ENCODE measurements at places on chromosomes 5 and 9.

DNA sequence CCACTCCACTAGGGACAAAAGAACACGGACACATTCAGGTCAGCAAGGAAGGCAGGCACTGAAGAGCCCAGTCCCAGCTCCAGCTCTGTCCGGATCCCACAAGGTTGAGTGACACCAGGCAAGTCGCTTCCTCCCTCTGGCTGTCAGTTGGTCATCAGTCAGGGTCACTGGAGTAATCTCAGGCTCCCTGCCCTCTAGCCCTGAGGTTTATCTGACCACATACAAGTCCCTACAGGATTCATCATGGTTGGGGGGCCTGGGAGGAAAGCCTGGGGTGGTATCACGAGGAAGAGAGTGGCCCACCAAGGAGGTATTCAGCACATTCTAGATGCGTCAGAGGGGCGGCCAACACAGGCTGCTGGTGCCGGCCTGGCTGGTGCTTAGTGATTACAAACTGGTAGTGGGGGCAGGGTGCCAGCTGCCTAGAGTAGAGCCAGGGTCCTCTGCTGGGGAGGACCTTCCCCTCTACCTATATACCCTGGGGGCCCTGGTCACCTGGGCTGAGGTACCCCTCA lies 81.5 kb downstream of the SHB start:
- no peak for DNase-seq

- DNase-seq: no peak
Measured at GRCh38 chr5:59798862-59799667, 94.5 kb downstream of the PDE4D start.

DNA sequence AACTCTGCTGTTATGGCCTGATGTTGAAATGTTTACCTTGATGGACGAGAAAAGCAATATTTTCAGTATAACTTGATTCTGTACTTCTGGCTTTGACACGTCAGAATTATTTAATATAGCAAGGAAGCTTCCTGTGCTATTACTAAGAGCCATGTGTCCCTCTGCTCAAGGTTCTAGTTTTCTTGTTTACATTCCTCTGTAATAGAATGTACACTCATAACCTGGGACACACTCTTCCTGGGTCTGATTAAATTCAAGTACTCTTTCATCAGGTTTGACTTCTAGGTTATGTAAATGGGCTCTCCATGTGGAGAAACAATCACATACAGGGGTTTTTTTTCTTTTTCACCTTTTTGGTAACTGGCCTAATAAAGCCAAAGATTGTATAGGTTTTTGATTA lies 33.1 kb downstream of the GTF3C4 start:
- no peak for DNase-seq

DNA sequence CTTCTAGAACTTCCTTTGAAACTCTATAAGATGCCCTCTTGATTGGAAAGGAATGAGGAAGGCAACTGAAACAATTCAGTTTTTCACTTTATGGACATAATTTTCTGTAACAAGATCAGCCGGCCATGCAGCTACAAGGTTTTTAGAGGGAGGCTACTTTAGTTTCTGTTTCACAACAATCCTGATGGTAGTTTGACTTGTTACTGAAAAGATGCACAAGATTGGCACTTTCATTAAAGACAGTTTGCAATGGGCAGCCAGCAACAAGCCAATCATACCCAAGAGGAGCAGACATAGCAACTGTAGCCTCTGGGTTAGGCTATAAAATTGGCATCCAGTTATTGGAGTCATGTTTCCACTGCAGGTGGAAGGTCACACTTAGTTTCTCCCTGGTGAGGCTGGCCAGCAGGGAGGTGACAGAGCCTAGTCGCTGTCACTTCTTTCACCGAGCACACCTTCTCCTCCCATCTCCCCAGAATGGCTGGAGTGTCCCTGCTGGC lies 74.3 kb upstream of the TGFBR1 start:
- no peak for DNase-seq

- no peak for DNase-seq
Measured at GRCh38 chr9:78666818-78667414, 370.0 kb downstream of the PSAT1 start.

- DNase-seq: no peak
Measured at GRCh38 chr9:7930613-7931012, 131.0 kb upstream of the DMAC1 start.

DNA sequence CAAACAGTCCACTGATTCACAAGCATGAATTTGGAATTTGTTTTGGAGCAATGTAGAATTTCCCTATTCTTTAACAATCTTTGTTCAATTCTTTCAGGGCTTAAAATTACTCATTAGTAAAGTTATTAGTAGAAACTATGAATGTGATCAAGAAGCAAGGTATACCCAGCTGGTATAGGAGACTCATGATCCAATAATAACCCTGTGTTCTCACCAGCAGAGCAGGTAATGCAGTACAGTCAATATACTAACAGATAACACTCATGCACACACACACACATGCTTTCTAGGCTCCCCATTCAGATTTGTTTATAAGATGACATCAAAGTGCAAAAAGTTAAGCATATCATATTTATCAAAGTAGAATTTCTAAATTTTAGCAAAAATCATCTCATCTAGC lies 445.2 kb downstream of the ELAVL2 start:
- no peak for DNase-seq

DNA sequence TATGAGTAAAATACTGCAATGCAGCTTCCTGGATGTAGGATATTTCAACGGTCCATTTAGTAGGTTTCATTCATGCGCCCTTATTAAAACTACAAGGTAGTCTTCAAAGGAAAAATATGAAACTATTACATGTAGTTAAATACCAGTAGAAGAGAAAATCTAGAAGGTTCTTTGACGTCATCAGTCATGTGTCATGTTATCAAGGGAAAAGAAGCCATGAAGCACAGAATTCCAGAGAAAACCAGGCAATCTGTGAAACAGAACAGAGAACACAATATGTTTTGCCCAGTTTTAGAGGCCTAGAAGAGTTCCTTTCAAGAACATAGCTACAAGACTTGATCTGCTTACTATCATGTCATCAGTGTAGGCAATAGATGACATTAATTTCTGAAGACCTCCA lies 38.4 kb downstream of the BNC2 start:
- DNase-seq: no peak

GRCh38 chr5:67620424-67621397 lies 424.1 kb upstream of the CD180 start:
- DNase-seq: no peak

- DNase-seq: no peak
Measured at GRCh38 chr5:41960481-41960880, 35.4 kb downstream of the FBXO4 start.

GRCh38 chr5:172544371-172545095 lies 90.2 kb upstream of the SH3PXD2B start:
- no peak for DNase-seq

DNA sequence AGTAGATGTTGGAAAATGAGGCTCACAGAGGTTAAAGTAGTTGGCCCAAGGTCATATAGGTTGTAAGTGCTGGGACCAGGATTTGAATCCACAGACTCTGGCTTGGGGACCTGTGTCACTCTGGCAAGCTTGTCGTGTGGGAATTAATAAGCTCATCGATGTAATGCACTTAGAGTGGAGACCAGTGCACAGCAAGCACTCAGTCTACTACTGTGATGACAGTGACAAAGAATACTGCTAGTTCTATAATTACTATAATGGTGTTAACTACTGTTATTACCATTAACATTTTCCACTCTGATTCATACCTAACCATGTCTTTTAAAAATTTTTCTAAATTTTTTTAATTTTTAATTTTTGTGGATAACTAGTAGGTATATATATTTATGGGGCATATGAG lies 12.8 kb downstream of the PAM start:
- DNase-seq: no peak

GRCh38 chr5:125196481-125197111 lies 450.2 kb upstream of the ZNF608 start:
- no peak for DNase-seq

- DNase-seq: no peak
Measured at GRCh38 chr9:94147776-94148175, 63.5 kb downstream of the PTPDC1 start.

GRCh38 chr5:168347368-168348083 lies 56.1 kb downstream of the WWC1 start:
- no peak for DNase-seq

- DNase-seq: no peak
Measured at GRCh38 chr5:103224894-103225246, 33.7 kb upstream of the MACIR start.

GRCh38 chr5:35203403-35203802 lies 26.9 kb downstream of the PRLR start:
- no peak for DNase-seq

DNA sequence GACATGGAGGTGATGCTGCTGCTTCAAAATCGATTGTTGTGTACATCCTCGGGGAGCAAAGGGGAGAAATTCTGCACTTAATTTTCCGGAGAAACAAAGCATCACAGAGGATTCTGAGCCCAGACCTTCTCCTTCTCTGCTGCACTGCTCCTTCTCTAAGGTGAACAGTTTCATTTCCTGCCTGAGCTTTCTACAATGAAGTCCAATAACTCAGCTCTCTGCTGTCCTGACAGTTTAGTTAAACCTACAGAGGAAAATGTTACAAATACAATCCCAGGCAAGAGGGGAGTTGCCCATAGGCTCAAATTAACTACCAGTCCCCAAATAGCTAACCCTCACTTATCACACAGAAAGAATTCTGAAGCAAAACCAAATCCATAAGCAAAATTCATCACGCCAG lies 206.3 kb downstream of the EFNA5 start:
- no peak for DNase-seq

- no peak for DNase-seq
Measured at GRCh38 chr9:124742940-124743339, 28.2 kb downstream of the NR6A1 start.

- no peak for DNase-seq
Measured at GRCh38 chr5:136279314-136279713, 86.0 kb downstream of the TRPC7 start.

DNA sequence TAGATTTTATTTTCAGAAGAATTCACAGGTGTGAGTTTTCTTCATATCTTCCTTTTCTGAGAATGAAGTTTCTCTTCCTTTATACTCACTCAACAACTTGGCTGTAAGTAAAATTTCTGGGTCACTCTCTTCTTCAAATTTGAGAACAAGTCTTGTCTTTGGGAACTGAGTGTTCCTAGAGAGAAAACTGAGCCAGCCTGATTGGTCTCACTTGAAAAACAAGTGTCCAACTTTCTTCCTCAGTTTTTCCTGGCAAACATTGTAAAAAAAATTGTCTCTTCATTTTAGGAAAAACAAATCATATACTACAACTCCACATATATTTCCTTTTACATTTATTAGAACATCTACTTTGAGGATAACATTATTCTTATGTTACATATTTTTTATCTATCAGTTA lies 156.1 kb upstream of the GHR start:
- no peak for DNase-seq

- no peak for DNase-seq
Measured at GRCh38 chr5:51392689-51393199, 9.5 kb downstream of the ISL1 start.

- no peak for DNase-seq
Measured at GRCh38 chr9:114202849-114203248, 47.5 kb downstream of the COL27A1 start.

- DNase-seq: no peak
Measured at GRCh38 chr5:133117166-133117911, 65.5 kb downstream of the HSPA4 start.

GRCh38 chr5:146390469-146390868 lies 51.8 kb downstream of the POU4F3 start:
- no peak for DNase-seq

DNA sequence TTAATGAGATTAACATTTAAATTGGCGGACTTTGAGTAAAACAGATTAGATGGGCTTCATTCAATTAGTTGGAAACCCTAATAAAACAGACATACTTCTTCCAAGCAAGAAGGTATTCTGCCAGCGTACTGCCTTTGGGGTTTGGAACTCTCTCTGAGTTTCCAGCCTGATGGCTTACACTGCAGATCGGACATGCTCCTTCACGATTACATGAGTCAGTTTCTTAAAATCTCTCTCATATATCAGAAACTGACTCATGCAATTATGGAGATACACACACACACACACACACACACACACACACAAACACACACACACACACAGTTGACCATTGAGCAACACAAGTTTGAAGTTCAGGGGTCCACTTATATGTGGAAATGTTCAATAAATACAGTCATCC lies 789.4 kb downstream of the CDH12 start:
- no peak for DNase-seq

DNA sequence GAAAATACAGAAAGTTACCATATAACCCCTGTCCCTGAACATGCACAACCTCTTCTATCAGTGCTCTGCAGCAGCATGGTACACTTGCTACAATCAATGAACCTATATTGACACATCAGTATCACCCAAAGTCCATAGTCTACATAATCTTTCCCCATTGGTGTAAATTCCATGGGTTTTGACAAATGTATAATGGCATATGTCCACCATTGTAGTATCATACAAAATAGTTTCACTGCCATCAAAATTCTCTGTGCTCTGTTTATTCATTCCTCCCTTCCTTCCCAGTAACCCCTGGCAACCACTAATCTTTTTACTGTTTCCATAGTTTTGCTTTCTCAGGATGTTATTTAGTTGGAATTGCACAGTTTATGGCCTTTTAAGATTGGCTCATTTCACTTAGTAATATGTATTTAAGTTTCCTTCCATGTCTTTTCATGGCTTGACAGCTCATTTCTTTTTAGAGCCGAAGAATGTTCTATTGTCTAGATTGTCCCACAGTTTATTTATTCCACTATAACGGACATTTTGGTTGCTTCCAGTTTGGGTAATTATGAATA lies 1707.0 kb downstream of the EFNA5 start:
- DNase-seq: no peak

DNA sequence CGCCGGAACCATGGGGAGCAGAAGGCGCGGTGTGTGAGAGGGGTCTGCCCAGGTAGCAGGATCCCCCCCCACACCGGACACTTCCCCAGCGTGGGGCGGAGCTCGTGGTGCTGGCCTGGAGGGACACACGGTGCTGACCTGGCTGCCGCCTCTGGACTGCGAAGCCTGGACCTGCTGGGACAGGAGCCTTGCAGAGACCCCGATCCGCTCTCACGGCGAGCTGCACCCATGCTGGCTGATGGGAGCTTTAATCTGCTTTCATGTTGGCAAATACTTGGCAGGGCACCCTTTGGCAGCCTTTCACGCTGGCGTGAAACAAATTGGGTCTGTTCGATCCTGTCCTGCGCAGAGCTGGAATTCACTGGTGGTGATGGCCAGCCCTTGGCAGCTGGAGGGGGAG lies 7.4 kb downstream of the NKD2 start:
- DNase-seq: no peak

- no peak for DNase-seq
Measured at GRCh38 chr5:109849478-109850088, 159.9 kb downstream of the MAN2A1 start.

Measured in GM19239 (cell line).